Aorta (tissue), 5 donors: ENCODE measurements at places on chromosomes 16 and 17. TPM values are rescaled to one million over a fixed set of nuclear protein-coding genes. Genes with fewer than 3 reads are reported as not detected.
A peak's percentile ranks its signal among the peaks of the same experiment; 100 is the strongest.

- peak; percentile 90 for DNase-seq
- no peaks in the 10 kb centered on the region for H3K27me3 ChIP-seq
- H3K27ac ChIP-seq = no peak overlapping the region
- no peaks in the 10 kb centered on the region for H3K36me3 ChIP-seq
These were observed 907 bp downstream of the TRAPPC2L start for GRCh38 chr16:88857728-88858339.

DNA sequence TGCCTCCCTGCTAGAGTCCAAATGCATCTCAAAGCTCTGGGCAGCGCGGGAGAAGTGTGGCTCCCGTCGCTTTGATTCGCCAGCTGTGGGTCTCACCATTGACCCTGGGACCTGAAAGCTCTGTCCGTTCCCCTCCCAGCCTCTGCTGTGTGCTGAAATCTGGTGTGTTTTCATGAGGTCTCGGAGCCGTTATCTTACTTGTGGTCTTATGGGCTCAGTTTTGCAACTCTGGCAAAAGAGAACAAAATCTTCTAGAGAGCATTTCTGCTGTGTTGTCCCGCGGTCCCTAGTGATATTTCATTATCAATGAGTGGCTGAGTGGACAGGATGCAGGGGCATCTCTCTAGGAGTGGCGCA, 13.3 kb downstream of the CRISPLD2 start:
- H3K27ac ChIP-seq = no peak overlapping the region
- no peaks in the 10 kb centered on the region for H3K27me3 ChIP-seq
- no peaks in the 10 kb centered on the region for H3K4me1 ChIP-seq

GRCh38 chr16:66991545-66992077, 3.2 kb downstream of the CES4A start:
- no peak for DNase-seq
- no peaks in the 10 kb centered on the region for H3K27me3 ChIP-seq
- no peaks in the 10 kb centered on the region for H3K4me1 ChIP-seq
- H3K36me3 ChIP-seq = no peaks in the 10 kb centered on the region
- no peak overlapping the region for H3K4me3 ChIP-seq

GRCh38 chr17:76524598-76525512, 12.7 kb downstream of the CYGB start:
- no peaks in the 10 kb centered on the region for H3K36me3 ChIP-seq
- no peaks in the 10 kb centered on the region for H3K4me1 ChIP-seq
- DNase-seq = no peak
- no peaks in the 10 kb centered on the region for H3K27me3 ChIP-seq

The COPZ2 gene
- 59.9 TPM for total RNA-seq

- H3K27me3 ChIP-seq = no peaks in the 10 kb centered on the region
- H3K27ac ChIP-seq = no peak overlapping the region
- no peak for DNase-seq
- no peaks in the 10 kb centered on the region for H3K4me1 ChIP-seq
- no peaks in the 10 kb centered on the region for H3K36me3 ChIP-seq
- H3K4me3 ChIP-seq = no peak overlapping the region
These were observed 515.3 kb downstream of the GRIN2A start for GRCh38 chr16:9666834-9667480.

The TMEM106A gene
- 37.2 TPM for total RNA-seq

The CACNB1 gene
- total RNA-seq = 29.6 TPM

DNA sequence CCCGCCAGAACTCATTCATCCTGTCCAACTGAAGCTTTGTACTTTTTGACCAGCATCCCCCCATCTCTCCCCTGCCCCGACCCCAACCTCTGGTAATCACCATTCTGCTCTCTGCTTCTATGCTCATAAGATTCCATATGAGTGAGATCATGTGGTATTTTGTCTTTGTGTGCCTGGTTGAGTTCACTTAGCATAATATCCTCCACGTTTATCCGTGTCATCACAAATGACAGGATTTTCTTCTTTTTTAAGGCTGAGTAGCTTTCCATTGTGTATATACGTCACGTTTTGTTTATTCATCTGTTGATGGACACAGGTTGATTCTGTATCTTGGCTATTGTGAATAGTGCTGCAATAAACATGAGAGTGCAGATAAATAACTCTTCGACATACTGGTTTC, 278.9 kb downstream of the SNX29 start:
- no peaks in the 10 kb centered on the region for H3K4me1 ChIP-seq
- no peak overlapping the region for H3K4me3 ChIP-seq
- no peaks in the 10 kb centered on the region for H3K36me3 ChIP-seq
- H3K27ac ChIP-seq = no peak overlapping the region

- no peak overlapping the region for H3K27ac ChIP-seq
- no peaks in the 10 kb centered on the region for H3K4me1 ChIP-seq
- no peak overlapping the region for H3K4me3 ChIP-seq
- H3K36me3 ChIP-seq = no peaks in the 10 kb centered on the region
These were observed 154.5 kb downstream of the BCAS3 start for GRCh38 chr17:60832151-60832585.

GRCh38 chr17:37493249-37494027, 3.7 kb downstream of the DUSP14 start:
- H3K36me3 ChIP-seq = no peaks in the 10 kb centered on the region
- no peaks in the 10 kb centered on the region for H3K27me3 ChIP-seq
- H3K4me1 ChIP-seq = no peaks in the 10 kb centered on the region
- no peak overlapping the region for H3K27ac ChIP-seq
- H3K4me3 ChIP-seq = no peak overlapping the region
- no peak for DNase-seq

DNA sequence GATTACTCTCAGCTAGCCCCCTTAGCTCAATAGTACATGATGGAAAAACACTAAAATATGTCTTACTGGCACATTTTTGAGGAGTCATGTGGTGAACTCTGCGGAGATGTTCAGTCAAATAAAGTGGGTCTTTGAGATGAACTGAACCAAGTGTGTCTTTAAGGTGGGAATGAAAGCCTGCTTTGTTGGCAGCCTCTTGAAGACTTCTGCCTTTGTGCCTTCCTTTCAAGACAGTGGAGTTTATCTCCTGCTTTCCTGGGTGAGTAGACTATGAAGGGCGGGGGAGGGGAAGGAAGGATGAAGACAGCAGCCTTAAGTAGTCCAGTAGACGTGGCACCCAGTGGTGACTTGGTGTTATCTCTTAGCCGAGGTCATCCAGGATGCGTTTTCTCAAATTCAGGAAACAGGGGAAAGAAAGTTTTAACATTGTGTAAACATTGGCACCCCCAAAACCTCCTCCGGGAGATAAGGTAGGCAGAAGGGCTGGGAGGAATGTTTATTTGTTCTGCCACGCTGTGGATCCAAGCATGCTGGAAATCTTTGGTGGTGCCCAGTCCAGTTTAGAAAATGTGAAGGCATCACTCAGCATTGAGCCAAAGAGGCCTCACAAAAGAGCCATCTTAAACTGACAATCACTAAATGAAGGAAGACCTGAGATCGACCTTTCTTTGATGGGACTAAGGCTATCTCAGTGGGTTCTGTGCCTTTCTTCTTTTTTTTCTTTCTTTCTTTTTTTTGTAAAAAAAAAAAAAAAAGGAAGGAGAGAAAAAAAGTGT, 220.6 kb downstream of the FTO start:
- H3K27me3 ChIP-seq = no peaks in the 10 kb centered on the region
- DNase-seq = no peak
- no peak overlapping the region for H3K27ac ChIP-seq

DNA sequence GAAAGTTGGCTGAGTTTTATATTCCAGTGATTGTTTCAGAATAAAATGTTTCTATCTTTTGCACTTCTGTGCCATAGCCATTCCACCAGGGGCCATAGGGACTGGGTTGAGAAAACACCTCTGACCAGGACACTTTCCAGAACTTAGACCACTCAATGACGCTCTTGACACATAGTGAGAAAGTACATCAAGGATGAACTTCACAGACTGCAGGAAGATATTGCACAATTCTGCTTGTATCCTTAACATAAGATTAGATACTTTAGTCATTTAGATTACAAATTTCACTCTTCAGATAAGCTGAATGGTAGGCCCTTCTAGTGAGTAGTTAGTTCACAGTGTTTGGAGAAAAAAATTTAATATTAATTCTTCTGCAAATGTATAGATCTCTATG, 13.0 kb upstream of the MPHOSPH6 start:
- DNase-seq = no peak
- peaks cover 1% of the 10 kb centered on the region for H3K27me3 ChIP-seq
- no peaks in the 10 kb centered on the region for H3K36me3 ChIP-seq
- H3K4me1 ChIP-seq = no peaks in the 10 kb centered on the region
- H3K27ac ChIP-seq = no peak overlapping the region
- no peak overlapping the region for H3K4me3 ChIP-seq

GRCh38 chr17:27247071-27247957, 46.6 kb upstream of the WSB1 start:
- H3K36me3 ChIP-seq = no peaks in the 10 kb centered on the region
- no peak overlapping the region for H3K4me3 ChIP-seq
- H3K27me3 ChIP-seq = no peaks in the 10 kb centered on the region
- no peak overlapping the region for H3K27ac ChIP-seq
- H3K4me1 ChIP-seq = no peaks in the 10 kb centered on the region

- no peaks in the 10 kb centered on the region for H3K27me3 ChIP-seq
- H3K4me3 ChIP-seq = no peak overlapping the region
- no peak for DNase-seq
- H3K27ac ChIP-seq = no peak overlapping the region
- H3K4me1 ChIP-seq = no peaks in the 10 kb centered on the region
- no peaks in the 10 kb centered on the region for H3K36me3 ChIP-seq
These were observed 7.8 kb upstream of the MLLT6 start for GRCh38 chr17:38697061-38697820.

- H3K27ac ChIP-seq = no peak overlapping the region
- H3K27me3 ChIP-seq = no peaks in the 10 kb centered on the region
- no peak overlapping the region for H3K4me3 ChIP-seq
- H3K4me1 ChIP-seq = no peaks in the 10 kb centered on the region
- no peaks in the 10 kb centered on the region for H3K36me3 ChIP-seq
These were observed 4.7 kb downstream of the MLX start for GRCh38 chr17:42571435-42572225.

The DPEP2 gene
- total RNA-seq = 1.7 TPM

DNA sequence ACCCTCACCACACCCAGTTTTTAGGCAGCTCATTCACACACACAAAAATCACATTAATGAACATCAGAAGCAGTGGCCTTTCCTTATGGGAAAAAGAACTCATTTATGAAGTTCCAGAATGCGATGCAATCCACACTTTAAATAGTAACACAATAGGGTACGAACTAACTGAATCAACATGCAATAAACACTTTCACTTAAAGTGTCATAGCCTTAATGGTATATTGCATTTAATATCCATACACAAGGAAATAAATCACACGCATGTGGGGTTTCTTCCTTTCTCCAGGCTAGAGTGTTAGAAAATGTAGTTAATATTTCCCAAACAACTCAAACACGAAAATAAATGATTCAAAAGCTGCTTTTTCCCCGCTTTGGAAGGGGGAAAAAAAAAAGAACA, 19.7 kb downstream of the ADCY9 start:
- no peak overlapping the region for H3K4me3 ChIP-seq

DNA sequence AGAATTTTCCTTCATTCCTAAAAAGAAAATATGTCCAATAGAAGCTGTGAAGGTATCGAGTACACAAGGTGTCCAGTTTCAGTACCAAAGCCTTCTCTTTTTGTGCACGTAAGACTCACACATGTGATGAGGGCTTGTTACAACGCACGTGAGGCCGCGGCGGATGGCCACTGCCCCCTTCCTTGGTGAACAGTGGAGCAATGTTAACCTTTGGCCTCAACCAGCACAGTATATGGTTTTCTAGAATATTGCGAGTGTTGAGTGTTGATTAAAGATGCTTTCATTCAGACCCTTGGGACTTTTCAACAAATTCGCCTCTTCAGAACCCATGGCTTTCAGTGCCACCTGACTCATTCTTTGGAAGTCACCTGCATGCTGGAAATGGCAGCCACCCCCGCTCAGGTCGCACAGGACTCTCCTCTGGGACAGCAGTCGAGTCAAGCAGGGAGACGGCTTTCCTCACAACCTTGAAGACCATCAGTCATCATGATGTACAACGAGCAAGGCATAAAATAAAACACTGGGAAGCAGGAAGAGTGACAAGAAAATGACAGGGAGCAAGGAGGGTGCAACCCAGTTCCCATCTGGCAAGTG, 14.5 kb downstream of the MAP1LC3B start:
- H3K4me1 ChIP-seq = no peaks in the 10 kb centered on the region
- no peaks in the 10 kb centered on the region for H3K27me3 ChIP-seq
- peaks cover 9% of the 10 kb centered on the region for H3K36me3 ChIP-seq
- H3K27ac ChIP-seq = no peak overlapping the region
- no peak overlapping the region for H3K4me3 ChIP-seq
- no peak for DNase-seq

The SP6 gene
- total RNA-seq = 0.81 TPM

DNA sequence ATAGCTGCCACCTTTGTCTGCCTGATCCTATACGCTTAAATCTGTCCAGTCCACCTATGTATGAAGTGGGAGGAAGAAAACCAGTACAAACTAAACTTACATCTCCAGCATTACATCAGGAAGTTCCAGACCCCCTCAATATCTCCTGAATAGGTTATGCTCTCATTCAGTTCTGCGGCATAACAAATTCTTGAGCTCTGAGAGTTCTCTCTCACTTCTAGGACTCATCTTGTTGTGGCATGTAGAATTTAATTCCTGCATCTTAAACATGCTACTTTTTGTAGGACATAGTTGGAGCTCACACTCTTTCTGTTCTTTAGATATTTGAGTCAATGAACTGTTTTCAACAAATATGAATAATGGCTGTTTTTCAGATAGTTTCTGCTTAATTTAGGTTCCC, 662.5 kb downstream of the CDH11 start:
- H3K4me3 ChIP-seq = no peak overlapping the region
- H3K4me1 ChIP-seq = no peaks in the 10 kb centered on the region
- DNase-seq = no peak

GRCh38 chr17:81701288-81702071, 1.7 kb upstream of the MRPL12 start:
- no peak for DNase-seq
- no peak overlapping the region for H3K27ac ChIP-seq
- no peaks in the 10 kb centered on the region for H3K27me3 ChIP-seq
- no peaks in the 10 kb centered on the region for H3K36me3 ChIP-seq
- H3K4me1 ChIP-seq = no peaks in the 10 kb centered on the region

DNA sequence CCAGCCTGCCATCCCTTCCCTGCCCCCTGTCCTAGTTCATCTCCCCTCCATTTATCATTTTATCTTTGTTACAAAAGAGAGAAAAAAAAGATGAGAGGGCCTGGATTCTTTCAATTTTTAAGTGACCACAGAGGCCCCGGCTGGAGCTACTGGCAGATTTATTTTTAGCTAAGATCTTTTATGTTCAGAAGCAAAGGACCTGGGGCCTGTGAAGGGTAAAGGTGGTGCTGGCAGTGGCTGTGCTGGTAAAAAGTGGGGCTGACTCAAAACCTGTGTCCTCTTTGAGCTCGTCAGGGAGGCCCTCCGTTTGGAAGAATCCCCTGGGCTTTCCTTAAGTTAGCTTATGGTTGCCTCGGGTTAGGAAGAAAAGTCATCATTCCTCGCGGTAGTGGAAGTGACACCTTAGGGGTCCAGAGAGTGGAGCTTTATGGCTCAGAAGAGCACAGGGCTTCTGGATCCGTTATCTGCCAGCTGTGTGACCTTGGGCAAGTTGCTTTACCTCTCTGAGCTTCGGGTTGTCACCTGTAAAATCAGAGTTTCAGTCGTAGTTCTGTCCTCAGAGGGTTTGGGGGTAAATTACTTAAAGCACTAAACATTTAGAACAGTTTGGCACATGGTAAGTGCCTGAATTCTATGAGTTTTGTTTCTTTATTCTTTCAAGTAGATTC, 923.8 kb upstream of the EEF2KMT start:
- no peaks in the 10 kb centered on the region for H3K36me3 ChIP-seq
- no peak overlapping the region for H3K4me3 ChIP-seq
- peaks cover 3% of the 10 kb centered on the region for H3K27me3 ChIP-seq
- H3K27ac ChIP-seq = no peak overlapping the region
- H3K4me1 ChIP-seq = no peaks in the 10 kb centered on the region
